AML-193 (cell line): ENCODE measurements at places on chromosomes 6 and 20.

- no peak for DNase-seq
Observed at GRCh38 chr6:37501632-37502491, 2.2 kb upstream of the CCDC167 start.

DNA sequence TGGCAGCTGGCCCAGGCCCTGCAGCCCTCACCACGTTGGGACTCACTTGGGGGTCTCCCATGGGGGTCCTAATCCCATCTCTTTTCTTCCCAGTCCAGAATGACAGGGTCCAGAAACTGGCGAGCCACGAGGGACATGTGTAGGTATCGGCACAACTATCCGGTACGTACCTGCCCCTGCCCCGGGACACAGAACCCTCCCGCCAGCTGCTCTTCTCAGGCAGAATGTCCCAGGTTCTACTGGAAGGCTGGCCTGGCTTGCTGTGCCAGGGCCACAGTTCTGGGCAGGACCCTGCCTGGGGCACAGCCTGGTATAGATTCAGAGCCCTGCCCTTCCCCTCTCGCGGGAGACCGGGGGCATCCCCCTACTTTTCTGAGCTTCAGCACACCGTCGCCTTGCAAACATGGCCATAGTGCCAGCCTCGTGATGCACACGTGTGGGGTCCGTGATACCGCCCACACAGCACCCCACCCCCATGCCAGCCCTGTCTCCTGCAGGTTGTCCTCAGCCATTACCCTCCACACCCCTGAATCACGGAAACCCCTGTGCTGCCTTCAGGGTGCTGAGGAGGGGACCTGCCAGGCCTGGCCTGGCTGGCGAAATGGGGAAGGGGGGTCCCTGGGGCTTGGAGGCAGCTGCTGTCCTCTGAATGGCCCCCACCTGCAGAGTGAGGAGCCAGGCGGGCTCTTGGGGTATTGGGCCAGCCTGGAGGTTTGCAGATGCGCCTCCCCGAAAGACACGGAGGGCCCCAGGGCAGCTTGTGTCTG is 3.0 kb downstream of the OGFR start:
- DNase-seq: no peak

DNA sequence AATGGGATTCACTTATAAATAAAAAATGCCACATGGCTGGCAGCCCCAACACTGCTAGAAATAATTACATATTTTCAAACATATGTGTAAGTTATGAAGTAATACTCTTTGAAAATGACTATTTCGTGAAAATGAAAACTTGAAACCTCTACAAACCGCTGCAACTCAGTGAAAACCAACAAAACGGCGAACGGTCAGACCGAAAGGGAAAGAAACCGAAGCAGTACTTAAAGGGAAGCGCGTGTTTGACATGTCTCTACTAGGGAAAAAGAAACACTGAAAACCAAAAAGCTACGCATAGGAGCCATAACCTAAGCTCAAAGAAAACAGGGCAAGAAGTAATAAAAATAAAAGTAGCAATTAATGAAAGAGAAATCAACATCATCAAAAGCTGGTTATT is 121.0 kb upstream of the GGTLC1 start:
- DNase-seq: no peak

DNA sequence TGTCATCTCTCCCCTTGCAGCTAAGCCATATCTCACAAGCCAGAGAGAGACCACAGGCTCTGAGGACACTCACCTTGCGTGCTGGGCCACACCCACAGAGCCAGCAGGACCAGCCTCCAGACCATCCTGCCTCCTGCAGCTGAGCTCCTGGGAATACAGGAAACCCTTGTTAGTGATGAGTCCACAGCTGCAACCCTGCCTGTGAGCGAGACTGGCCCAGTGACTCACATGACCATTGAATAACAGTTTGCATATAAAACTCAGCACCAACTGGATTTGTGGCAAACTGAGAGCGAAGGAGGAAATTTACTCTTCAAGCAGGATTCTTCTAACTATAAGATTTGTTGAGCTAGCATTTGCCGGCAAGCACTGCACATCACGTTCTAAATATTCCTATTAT is 3.0 kb downstream of the THBS2 start:
- no peak for DNase-seq

DNA sequence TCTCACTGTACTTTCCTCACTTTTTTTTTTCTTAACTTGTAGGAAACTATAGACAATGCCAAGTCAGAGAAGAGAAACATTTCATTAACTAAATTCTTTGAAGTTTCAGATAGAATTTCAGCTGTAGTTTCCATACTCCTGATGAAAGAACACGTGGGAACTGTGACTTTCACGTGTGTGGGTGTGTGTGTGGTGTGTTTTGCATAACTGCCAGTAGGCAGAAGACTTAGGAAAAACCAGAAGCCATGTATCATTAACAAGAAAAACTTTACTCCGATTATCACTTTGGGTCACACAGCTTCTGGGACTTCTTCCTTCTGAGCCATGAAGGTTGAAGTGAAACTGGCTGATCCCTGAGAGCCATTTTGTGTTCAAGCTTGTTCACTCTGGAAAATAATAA is 483.3 kb downstream of the TFAP2B start:
- DNase-seq: no peak
